ENCODE measurements at places on chromosomes 4 and X.

DNA sequence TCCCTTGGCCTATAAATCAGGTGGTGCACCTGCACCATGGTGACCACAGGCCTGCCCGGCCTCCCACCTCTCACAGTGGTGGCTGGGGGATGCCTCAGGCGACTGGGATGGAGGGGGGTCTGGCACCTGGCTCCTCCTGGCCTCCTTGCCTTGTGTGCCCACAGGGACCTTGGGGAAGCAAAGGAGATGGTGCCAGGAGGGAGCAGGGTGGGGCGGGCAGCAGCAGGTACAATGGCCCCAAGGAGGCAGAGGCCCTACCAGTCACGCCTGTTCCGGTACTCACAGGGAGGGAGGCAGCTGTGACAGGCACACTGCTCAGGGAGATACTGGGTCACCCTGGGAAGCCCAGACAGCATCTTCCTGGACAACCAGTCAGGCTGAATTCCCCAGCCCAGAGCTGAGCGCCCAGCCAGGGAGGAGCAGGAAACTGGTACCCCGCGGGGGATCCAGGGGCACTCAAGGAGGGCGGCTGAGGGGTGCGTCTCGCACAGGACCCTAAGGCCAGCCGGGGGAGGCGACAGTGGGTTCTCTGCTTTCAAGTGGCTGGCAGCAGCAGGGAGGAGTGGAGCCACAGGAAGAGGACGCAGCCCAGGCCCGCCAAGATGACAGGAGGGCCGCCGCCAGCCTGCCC lies 1.2 kb upstream of the TREX2 start:
- DNase-seq, result no peak

DNA sequence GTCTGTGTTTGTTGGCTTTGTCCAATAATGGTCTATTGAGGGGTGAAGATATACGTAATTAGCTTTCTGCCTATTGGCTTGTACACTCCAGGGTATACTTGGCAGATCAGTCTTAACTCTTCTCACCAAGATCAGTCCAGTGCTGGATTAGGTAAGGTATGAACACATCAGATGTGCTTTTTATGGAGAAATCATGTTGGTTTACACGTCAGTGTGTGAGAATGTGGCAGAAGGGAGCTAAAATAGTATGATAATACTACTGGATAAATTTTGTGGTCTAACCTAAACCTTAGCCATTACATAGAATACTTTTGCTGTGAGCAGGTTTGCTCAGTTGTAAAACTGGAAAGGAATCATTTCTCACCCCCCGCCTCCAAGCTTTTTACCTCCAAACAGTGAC lies 4.2 kb downstream of the PDHA1 start:
- no peak for DNase-seq

- no peak for DNase-seq
Measured at GRCh38 chr4:106401157-106401556, 32.6 kb upstream of the GIMD1 start.

DNA sequence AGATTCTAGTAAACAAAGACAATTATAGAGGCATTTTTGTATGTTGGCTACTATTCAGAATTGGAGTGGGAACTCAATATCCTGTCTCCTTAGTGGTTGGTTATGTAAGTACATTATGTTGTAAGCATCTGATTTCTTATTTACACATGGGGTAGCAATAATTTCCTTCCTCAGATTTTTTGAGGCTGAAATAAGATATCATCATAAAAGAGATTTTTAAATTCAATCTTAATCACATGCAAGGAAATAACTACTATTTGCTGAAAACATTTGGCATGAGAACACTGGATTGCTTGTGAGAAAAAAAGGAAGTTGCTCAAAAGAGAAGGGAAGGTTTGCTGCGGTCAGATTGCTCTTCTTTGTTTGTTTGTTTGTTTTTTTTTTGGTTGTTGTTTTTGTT lies 437.7 kb upstream of the HS3ST1 start:
- DNase-seq, result no peak

- no peak for DNase-seq
Measured at GRCh38 chrX:18883234-18883960, 100.5 kb downstream of the PHKA2 start.

Data from HCT116 (cell line).